NCI-H2029 treated with DMSO at 0.1 percent for 48 hours (cell line): ENCODE measurements at places on chromosomes 5 and 9.

GRCh38 chr9:112119225-112120029, 55.7 kb downstream of the SUSD1 start:
- DNase-seq: no peak

- DNase-seq: no peak
These were observed 212.3 kb upstream of the TMEM161B start for GRCh38 chr5:88480801-88481499.

- DNase-seq: no peak
These were observed 620.0 kb upstream of the CCNG1 start for GRCh38 chr5:162817364-162817763.

DNA sequence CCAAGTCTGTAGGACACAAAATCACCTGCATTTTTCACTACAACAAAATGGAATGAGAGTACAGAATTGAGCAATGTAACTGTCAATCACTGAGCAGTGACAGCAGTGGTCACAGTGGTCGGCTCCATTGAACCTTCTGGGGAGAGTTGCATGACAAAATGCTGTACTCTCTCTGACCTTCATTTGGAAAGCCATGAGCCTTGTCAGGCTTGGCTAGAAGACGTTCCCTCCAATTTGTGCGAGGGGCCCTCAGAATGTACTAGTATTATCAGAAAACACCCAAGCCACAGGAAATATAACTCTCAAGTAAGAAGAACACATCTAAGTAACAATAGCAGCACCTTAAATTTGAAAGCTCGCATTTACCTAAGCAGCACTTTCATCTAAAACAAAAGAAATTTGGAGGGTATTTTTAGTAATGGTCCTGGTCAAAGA, 425.6 kb upstream of the MEF2C start:
- DNase-seq: no peak

- DNase-seq: no peak
These were observed 22.5 kb downstream of the PALM2AKAP2 start for GRCh38 chr9:109802491-109802890.

GRCh38 chr5:23405316-23406068, 101.9 kb upstream of the PRDM9 start:
- no peak for DNase-seq

GRCh38 chr9:19690128-19690527, 98.7 kb downstream of the SLC24A2 start:
- DNase-seq: no peak

- no peak for DNase-seq
These were observed 80.0 kb upstream of the PTGER4 start for GRCh38 chr5:40599676-40600075.

DNA sequence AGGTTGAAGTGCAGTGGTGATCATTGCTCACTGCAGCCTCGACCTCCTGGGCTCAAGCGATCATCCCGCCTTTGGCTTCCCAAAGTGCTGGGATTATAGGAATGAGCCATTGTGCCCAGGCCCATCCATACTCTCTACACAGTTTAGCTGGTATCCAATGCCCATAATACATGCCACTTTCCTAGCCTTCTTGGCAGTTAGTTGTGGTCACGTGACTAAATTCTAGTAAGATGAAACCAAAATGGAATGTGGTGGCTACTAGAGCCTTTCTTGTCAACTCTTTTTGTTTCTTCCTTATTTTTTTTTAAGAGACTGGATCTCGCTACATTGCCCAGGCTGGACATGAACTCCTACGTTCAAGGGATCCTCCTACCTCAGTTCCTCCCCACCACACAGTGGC, 15.3 kb upstream of the KIF27 start:
- no peak for DNase-seq

DNA sequence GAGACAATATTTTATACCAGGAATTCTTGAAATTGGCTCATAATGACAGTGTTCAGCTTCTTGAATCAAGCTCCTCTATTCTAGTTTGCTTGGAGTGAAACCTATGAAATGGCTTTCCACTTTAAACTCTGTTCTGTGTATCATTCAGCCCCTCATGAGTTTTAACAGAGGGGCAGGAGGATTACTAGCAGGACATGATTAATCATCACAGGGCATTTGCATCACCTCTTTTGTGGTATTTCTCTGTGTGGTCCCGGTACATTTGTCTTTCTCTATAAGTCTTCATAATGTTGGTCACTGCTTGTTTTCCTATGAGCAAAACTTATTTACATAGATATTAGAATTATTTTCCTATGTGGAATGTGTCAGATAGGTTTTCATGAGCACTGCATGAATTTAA, 21.2 kb downstream of the CAST start:
- no peak for DNase-seq

DNA sequence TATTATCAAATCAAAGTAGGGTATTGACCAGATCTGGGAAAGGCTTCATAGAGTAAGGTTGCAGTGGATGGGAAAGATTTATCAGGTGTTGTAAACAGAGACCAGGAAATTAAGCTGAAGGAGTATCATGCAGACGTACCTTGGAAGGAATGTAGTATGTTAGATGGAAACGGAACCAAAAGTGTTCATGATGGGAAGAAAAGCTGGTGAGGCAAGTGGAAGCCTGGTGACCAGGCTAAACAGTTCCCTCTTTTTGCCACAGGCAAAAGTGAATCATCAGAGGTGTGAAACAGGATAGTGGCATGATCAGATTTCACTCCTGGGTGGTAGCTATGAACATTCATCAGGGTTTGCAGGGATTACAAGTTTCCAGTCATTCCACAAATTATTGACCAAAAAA, 780.1 kb upstream of the DMAC1 start:
- no peak for DNase-seq

DNA sequence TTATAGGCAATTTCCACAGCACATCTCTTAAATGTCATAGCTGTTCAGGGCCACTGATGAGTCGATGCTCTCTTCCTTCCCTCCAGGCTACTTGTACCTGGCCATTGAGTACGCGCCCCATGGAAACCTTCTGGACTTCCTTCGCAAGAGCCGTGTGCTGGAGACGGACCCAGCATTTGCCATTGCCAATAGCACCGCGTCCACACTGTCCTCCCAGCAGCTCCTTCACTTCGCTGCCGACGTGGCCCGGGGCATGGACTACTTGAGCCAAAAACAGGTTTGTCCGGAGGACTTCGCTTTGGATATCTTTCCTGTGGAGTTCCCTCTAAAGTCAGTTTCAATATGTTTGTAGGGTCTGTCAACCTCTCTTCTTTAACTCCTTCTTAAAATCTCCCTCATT, 84.3 kb downstream of the EQTN start:
- DNase-seq: no peak

GRCh38 chr5:40524677-40525076, 155.0 kb upstream of the PTGER4 start:
- DNase-seq: no peak

DNA sequence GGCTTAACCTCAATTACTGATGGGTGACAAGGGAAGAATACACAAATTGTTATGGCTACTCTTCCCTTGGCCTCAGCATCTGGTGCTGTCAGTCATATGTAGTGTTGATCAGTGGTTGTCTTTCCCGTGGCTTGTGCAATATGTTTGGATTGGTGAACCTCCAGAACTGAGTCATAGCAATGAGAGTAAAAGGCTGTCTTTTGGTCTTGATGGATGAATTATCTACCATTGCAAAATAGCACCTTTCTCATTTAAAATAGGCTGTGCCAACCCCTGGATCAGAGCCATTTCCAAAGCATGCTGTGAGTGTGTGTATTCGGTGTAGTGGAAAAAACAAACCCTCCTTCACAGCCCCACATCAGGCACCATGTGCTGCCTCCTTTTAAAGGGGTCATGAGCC, 14.6 kb upstream of the F2R start:
- no peak for DNase-seq
